Stimulated activated CD8-positive, alpha-beta memory T cell treated with anti-CD3 and anti-CD28 coated beads, Interleukin-2, amount 100 ng/mL, for 1 hour (primary cell): ENCODE measurements at places on chromosomes 7 and 10.

DNA sequence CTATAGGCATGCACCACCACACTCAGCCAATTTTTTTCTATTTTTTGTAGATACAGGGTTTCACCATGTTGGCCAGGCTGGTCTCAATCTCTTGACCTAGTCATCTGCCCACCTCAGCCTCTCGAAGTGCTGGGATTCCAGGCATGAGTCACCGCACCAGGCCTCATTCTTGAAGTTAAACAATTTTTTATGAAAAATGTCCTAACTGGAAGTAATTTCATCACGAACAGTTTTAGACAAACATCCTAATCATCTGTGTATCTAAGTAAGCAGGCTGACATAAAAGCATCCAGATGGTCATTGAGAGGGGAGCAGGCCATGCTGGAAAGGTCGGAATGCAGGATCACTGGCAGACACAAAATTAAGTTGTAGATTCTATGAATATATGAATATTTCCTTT lies 269.1 kb downstream of the ZMYND11 start:
- DNase-seq = no peak

DNA sequence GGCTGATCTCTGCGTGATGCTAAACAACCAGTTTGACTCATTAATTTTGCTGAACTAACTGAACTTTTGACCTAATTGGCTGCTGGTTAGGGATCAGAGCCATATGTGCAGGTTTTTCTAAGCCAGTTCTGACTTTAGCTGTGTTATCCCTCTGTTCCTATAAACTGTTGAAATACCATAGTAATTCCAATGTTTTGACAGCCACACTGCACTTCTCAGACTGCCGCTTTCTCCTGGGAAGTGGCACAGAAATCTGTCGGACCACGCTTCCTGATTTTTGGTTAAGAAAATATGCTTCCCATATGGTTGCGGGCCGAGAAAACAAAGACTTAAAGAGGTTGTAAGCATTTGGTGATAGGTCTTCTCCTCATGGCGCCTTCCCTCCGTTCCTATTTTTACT lies 42.3 kb downstream of the TBXAS1 start:
- no peak for DNase-seq

- DNase-seq = no peak
Observed at GRCh38 chr7:108724251-108725100, 154.8 kb downstream of the DNAJB9 start.

DNA sequence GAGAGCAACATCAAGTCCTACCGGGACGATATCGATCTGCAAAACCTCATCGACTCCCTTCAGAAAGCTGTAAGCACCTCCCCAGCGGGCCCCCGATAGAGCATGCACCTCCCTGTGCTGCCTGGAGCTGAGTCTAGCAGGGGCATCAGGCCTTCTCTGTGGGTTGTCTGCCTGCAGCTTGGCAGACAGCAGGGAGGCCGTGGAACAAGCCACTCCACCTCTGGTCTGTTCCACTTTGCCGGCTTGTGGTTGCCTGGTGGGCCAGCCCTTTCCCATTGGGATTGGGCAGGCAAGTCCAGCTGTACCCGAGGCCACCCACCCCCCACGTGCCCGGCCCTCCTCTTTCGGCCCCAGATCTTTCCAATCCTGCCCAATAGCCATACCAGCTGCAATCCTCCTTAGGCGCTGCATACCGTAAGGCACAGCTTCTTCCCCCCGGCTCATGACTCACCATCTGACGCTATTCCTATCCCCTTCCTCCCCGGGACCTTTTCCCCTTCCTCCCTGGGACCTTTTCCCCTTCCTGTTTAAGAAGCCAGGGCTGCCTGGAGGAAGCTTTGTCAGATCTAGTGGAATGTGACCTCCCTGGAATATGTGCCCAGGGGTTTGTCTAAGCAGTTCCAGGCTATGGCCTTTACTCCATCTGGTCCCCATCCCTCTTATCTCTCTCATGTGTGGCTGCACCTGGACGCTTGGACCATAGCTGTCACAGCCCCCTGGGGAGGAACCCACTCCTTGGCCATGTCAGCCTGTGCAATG lies 28.1 kb upstream of the SH2D4B start:
- DNase-seq = no peak

- DNase-seq = no peak
Observed at GRCh38 chr10:78910886-78911285, 157.9 kb upstream of the ZMIZ1 start.

- DNase-seq = no peak
Observed at GRCh38 chr7:90402785-90403173, 482 bp upstream of the CLDN12 start.

- no peak for DNase-seq
Observed at GRCh38 chr10:71084818-71085126, 127.6 kb upstream of the UNC5B start.

GRCh38 chr7:16404636-16405035 lies 16.7 kb downstream of the CRPPA start:
- no peak for DNase-seq

DNA sequence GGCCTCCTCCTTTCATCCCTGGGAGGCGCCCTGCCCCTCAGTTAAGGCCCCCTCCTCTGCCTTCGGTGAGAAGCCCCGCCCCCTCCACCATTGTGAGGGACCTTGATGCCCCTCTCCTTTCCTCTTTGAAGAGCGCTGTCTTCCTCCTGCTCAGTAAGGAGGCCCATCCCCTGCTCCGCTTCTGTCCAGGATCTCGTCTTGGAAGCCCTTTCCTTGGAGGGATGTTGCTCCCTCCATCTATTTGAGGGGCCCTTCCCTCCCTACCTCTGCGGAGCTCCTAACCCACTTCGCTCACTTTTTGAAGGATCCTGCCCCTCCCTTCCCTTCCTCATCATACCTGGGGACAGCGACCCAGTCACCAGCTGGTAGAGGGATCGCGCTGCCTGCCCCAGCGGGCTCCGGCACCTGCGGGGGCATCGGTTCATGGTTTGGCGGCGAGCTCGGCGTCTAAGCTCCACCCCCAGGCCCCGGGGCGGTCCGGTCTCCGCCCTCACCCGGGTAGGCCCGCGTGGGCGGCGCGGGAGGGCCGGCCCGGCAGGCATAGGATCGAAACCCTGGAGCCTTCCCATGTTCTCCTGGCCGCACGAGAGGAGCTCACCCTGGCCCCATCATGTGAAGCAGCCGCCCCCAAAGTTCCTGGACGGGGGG lies 4.1 kb downstream of the KCNIP2 start:
- DNase-seq = no peak

- DNase-seq = no peak
Observed at GRCh38 chr10:80137031-80137862, 4.7 kb downstream of the PLAC9 start.

- DNase-seq = no peak
Observed at GRCh38 chr7:157502701-157503111, 165.9 kb downstream of the DNAJB6 start.

- no peak for DNase-seq
Observed at GRCh38 chr10:21976739-21977138, 26.8 kb downstream of the DNAJC1 start.

DNA sequence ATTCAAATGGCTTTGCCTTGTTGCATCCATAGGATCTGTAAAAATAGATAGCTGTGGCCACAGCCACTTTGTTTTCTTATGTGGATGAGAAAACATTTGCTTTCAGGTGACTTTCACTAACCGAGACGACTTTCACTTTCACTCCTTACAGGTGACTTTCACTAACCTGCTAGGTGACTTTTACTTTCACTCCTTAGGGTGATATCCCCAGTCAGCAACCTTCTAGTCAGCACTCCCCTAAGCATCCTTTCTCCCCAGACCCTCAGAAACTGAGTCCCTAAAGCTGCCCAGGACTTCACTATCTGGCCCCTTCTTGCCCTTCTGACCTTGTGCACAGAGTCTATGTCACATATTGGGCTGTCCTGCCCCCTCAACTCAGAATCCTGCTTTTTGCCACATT lies 177.5 kb downstream of the RELN start:
- DNase-seq = no peak

DNA sequence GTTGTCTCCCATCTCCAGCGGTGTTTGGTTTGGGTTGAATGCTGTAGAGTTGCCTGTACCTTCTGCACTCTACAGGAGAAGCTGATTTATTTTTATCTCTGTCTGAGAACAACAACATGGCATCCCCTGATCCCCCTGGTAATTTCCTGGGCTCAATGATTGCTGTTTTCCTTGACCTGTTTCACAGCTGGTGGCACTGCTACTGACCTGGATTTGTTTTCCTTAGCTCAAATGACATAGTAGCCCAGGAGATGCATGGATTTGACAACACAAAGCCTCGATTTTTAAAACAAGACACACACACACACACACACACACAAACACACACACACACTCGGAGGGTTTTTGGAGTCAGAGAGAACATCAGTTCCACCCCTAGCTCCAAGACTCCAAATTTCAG lies 301.6 kb downstream of the NRG3 start:
- no peak for DNase-seq

DNA sequence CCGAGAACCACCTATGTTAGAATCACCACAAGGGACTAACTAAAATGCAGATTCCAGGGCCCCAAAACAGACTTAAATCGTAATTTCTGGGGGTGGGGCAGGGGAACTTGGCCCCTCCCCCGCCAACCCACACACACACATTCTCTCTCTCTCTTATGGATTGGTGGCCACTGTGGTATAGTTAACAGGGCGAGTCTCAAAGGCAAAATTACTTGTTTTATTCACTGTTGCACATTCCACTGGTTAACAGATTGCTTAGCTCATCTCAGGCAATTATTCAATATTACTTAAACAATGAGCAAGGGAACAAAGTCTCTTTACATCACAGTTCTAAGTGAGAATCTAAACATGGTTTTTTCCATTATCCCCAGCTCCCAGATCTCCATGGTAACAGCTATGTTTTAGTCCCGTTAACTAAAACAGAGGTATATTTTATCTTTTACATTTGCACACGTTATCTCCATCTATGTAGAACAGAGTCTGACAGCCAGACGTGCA lies 38.5 kb downstream of the IGF2BP3 start:
- DNase-seq = no peak

DNA sequence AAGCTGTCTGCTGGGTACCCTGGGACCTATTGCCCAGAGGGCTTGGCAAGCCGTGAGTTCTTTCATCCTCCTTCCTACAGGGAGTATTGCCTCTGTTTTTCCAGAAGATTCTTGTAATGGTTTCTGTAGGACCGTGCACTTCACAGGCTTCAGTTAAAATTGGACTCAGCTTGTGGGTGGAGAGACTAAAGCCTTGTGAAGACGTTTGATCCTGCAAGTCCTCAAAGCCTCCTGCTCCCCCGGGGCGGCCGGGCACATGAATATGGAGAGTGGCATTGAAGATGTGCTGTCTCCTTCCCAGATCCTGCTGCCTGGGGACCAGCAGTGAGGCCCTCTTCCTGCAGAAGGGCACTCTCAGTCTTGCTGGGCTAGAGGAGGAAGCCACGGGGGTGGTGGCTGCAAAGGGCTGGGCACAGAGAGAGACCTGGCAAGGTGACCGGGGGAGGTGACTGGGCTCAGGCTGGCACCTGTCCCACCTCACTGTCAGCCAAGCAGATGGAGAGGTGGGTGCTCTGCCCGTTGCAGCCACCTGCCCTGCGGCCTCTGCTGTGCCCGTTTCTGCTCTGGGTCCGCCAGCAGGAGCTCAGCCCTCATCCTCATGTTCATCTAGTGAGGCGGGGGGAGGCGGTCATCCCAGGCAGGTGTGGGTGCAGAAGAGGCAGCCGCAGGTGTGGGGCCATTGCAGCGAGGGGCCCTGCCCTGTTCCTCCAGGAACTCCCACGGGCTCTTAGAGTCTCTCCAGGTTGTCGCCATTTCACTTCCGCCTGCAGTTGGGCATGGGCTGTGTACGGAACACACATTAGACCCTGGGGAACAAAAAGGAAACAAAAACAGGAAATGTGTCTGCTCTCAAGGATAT lies 55.7 kb downstream of the TMEM209 start:
- no peak for DNase-seq

- no peak for DNase-seq
Observed at GRCh38 chr7:69564454-69565417, 33.5 kb upstream of the AUTS2 start.

DNA sequence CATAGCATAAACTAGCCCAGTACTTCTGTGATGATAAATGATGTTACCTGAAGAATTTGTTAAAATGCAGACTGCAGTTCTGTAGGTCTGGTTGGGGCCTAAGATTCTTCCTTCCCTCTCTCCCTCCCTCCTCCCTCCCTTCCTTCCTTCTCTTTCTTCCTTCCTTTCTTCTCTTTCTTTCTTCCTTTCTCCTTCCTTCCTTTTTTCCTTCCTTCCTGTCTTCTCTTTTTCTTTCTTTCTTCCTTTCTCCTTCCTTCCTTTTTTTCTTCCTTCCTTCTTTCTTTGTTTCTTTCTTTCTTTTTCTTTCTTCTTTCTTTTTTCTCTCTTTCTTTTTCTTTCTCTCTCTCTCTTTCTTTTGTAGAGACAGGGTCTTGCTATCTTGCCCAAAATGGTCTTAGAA lies 3.7 kb upstream of the SLC25A28 start:
- no peak for DNase-seq

DNA sequence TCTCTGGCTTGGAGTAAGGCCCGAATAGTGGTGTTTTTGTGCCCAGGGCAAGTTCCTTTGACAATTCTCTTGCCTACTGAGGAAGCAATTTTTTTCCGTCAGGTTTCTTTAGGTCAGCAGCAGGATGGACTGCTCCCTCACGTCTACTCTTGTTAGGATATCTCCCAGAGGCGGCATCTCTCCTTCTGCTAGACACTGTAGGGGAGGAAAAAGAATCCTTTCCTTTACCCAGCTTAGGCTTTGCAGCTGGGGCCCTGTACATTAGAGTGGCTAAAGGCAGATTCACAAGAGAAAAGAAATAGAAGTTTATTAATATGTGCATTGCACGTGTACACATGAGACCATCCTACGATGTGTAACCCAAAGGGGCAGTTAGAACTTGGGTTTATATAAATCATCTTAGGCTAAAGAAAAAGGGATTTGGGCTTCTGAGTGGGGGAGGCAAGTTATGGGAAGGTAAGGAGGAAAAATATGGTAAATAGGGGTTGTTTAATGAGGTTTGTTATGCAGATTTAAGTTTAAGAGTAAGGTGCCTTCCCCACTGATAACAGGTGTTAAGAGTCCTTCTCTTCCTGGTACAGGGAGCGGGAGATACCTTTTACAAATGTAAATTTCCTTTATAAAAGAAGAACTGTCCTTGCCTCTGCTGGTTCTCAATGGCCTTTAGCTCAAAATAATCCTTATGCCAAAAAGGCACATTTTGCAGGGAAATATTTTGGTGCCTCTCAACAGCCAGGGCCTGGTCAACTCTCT lies 156.4 kb downstream of the AOAH start:
- no peak for DNase-seq

DNA sequence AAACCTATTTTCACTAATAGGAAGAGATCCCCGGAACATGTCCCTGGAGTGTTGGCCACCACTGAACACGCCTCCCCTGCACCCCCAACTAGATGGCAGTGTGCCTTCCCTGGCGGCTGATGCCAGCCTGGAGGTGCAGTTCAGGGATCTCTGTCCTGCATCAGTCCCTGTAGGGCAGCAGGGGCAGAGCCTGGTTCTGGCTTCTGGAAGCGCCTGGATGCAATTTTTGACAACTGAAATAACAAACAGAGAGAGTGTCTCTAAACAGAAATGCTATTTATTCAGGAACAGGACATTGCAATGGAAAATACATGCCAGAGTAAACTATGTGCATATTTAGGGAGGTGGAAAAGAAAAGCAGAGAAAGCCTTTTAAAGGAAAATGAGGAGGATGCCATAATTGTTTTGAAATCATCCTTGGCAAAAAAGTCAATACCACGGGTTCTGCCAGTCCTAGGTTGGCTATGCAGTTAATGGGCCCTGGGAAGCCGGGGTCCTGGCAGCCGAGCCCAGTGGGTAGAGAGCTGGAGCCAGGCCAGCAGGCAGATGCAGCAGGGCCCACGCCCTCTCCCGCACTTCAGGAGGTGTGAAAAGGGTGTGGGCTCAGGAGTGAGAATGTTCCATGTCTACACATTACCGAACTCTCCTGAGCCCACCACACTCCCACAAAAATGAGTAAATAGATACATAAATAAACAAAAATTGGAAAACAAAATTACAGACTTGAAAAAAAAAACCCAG lies 18.5 kb downstream of the ANTXRL start:
- no peak for DNase-seq

GRCh38 chr7:31896925-31897324 lies 173.3 kb downstream of the PDE1C start:
- no peak for DNase-seq
